NCI-H460 (cell line): ENCODE measurements at places on chromosomes 7 and 10.

DNA sequence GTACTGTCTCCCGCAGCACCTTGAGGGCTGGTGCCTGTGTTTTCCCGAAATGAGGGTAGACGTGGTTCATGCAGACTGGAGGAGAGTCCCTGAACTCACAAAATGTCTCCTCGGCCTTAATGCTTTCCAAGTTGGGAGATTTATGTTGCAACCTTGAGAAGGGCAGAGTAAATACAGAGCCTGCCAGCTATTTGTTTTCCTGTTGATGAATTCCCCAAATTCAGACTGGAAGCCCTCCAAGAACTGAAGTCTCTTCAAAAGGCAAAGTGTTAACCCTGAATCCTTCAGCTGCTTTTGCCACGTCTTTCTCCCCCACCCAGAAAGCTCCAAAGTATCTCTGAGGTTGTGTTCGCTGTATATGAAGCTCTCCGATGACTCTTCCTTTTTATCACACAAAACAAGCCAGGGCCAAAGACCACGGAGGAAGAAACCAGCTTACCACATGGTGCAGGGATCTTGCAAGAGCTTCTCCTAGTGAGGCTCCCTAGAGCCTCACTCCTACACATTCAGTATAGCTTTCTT is 254.7 kb upstream of the NFE2L3 start:
- DNase-seq, result no peak

DNA sequence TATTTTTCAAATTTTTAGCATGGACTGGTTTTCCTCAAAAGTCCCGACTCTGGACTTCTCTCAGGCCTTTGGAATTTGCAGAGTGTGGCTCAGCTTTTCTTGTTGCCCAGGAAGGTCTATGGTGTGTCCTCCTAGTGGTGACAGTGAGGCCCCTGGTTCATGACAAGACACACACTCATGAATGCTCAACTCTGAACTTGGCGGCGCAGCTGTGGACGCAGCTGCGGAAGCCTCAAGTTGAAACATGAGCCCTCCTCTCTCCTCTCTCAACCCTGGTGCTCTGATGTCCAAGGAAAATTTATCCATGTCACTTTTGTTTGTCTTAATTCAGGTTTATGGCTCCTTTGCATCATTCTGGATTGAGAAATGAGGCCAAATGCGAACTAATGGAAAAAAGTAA is 183.9 kb downstream of the HECW1 start:
- no peak for DNase-seq

DNA sequence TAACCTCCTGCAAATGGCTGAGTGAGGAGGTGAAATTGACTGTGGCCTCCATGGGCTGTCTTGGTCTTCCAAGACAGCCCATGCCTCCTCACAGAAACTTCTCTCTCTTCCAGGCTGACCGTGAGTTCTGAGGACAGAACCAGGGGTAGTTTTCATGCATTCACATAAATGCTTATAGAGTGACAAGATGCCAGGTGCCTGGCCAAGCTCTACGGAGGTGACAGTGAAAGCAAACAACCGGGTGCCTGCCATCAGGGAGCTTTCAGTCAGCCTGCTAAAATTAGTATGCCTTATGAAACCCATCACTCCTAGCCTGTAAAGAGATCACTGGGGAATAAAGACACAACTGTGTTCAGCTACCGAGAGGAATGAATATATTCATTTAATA is 919 bp upstream of the RHOBTB1 start:
- no peak for DNase-seq

- DNase-seq, result no peak
Measured at GRCh38 chr7:36346260-36346831, 43.3 kb upstream of the ANLN start.

- DNase-seq, result no peak
Measured at GRCh38 chr7:134562136-134562535, 13.2 kb downstream of the AKR1B15 start.

DNA sequence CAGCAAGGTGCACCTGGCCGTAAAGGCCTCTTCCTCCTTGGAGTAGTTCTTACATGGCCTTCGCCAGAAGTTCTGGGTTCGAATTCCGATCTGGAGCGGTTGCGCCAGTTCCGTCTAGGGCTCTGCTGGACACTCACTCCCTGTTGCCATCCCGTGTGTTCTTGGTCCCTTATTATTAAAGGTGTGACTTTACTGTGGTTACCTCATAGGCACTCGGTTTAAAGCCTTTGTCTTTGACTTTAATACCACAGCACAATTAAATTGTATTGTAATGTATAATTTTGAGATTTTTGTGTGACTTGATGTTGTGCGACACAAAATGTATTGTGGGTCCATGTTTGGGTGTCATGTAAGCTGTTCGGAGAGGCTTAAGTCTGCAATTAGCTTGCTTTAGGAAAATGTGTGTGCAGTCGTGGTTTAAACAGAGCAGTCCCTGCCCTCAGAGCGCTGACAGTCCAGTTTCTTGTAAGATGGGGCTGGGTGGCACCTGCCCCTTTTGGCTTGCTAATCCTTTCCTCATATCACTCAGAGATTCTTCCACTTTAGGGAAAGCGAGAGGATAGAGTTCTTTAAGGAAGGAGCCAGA is 919 bp downstream of the INPP5F start:
- no peak for DNase-seq

GRCh38 chr10:124614003-124614659 is 130.0 kb downstream of the FAM53B start:
- no peak for DNase-seq

GRCh38 chr10:13969118-13969791 is 361.5 kb downstream of the FRMD4A start:
- no peak for DNase-seq

DNA sequence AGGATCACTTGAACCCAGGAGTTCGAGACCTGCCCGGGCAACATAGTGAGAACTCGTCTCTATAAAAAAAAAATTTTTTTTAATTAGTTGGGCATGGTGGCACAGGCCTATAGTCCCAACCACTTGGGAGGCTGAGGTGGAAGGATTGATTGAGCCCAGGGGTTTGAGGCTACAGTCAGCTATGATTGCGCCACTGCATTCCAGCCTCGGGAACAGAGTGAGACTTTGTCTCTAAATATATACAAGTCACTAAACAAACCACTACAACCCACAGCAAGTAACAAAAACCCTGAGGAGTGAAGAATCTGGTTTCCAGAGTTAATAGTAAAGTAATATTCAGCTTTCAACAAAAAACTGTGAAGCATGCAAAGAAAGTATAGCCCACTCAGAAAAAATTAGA is 32.7 kb upstream of the HHEX start:
- DNase-seq, result no peak

DNA sequence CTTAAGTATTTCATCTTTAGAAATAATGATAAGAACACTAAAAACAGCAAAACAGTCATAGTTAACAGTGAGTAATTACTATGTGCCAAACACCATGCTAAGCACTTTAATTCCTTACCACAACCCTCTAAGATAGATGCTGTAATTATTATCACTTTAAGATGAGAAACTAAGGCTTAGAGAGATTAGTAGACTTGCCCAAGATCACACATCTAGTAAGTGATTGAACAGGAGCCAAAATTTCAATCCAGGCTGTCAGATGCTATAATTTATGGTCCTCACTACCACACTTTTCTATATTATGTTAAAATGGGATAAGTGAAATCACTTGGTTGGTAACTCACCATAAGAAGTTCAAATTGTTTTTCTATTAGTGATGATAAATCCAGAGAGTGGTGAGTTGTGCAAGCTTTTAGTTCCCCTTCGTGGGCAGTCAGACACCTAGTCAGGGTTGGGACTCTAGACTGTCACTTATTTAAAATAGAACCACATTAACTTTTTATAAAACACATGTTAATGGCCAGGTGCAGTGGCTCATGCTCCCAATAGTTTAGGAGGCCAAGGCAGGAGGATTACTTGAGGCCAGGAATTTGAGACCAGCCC is 85.9 kb upstream of the GATA3 start:
- no peak for DNase-seq

DNA sequence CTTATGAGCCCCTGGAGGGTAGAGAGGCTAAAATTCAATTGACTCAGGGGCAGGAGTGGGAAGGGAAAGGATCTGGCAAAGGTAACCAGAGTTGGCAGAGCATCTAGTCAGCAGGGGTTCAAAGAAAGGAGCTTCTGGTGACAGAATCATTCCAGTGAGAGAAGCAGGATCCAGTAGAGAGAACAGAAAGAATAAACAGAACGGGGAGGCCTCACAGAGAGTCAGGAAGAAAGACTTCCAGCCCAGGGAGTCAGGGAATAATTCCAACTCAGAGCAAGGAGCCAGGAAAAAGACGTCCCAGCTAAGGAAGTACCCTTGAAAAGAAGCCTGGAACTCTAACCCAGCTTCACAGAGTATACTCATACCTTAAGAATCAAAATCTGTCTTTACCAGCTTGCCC is 66.6 kb upstream of the CPXM2 start:
- DNase-seq, result no peak

DNA sequence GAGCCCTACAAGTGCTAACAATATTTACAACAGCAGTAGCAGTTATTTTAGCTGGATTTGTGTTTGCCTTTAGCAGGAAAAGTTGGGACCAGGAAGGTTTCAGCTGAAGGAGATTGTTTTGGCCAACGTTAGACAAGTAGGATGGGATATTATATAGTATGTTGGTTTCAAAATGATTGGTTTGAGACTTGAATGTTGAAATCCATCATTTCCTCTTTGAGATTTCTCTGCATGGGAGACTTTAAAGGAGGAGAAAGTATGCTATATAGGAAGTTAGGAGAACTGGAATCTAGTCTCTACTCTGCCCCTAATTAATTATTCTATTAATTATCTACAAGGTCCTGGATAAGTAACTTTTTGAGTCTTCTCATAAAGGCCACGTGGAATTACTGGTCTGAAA is 263.8 kb downstream of the PTEN start:
- DNase-seq, result no peak

DNA sequence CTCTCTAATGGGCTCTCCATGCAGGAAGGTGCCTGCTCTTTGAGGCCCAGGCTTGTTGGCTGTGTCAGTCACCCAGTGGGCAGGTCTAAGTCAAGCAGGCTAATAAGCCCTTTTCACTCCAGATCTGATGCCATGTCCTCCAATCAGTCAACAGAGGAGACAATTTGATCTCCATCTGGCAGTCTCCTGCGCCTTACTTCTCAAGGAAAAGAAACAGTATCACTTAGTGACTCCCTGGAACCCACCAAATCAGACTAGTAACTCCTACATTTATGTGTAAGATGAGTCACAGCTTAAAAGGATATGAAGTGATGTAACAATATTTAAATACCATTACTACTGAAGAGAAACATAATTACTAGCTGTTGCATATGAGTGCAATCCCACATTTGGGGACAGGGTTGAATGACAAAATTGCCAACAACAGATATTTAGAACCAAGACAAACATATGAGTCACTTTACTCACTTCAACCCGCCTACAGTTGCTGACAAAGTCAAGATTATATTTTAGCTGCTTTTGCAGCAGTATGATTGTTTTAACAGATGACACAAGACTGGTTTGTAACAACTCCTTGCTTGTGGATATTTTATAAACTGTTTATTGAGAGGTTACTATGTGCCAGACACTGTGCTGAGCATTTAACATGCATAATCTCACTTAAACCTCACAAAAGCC is 72.1 kb downstream of the USP6NL start:
- DNase-seq, result no peak

- DNase-seq, result no peak
Measured at GRCh38 chr10:63886281-63887022, 365.3 kb downstream of the REEP3 start.

DNA sequence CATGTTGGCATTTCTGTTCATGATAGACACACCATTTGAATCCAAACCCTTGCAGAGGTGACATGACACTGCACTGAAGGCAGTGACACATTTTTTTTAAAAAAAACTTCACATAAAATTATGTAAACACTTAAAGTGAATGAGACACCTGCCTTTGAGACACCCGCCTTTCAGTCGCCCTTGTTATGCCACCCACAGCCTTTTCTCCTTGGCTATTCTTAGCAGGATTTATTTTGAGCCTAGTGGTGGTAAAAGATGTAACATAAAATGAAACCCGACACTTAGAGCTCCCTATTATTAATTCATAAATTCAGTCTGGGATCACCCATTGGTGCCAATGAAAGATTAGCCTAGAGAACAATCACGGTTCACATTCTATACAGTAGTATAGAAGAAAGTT is 161.3 kb downstream of the DYNC1I1 start:
- no peak for DNase-seq

DNA sequence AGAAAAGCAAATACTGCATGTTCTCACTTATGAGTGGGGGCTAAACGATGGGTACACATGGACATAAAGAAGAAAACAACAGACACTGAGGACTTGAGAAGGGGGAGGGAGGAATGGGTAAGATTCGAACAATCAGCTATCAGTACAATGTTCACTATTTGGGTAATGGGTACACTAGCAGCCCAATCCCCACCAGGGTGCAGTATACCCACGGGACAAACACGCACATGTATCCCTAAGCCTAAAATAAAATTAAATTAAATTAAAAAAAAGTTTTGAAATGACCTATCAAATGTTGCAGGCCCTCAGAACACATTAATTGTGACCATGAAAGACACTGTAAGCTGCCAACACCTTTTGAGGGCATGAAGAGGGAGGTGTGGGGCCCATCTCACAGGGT is 316.0 kb downstream of the WDR37 start:
- DNase-seq, result no peak

DNA sequence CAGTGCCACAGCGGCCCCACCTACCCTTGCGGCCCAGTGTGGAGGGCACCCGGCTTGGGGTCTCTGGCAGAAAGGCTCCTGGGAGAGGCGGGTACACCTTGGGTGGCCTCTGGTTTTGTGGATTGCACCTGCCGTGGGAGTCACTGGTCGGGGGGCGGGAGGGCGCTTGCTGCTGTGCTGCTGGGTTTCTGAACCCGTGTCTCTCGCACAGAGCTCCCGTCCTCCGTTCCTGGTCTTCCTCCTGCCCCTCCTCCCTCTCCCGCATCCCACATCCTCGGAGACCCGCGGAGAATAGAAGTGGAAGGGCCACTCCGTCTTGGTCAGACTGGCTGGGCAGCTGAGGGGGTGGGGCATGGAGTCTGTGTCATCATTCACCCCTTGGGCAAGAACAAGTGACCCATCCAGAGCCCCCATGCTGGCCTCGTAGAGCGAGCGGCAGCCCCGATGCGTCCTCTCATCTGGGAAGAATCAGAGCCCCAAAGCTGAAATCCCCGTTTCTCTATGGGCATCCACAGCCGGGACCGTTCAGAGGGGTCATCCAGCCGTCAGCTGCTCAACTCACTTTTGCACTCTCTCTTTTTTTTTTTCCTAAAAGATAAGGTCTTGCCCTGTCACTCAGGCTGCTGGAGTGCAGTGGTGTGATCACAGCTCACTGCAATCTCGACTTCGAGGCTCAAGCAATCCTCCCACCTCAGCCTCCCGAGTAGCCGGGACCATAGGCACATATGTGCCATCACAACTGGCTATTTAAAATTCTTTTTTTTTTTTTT is 4.0 kb downstream of the MAFK start:
- no peak for DNase-seq

DNA sequence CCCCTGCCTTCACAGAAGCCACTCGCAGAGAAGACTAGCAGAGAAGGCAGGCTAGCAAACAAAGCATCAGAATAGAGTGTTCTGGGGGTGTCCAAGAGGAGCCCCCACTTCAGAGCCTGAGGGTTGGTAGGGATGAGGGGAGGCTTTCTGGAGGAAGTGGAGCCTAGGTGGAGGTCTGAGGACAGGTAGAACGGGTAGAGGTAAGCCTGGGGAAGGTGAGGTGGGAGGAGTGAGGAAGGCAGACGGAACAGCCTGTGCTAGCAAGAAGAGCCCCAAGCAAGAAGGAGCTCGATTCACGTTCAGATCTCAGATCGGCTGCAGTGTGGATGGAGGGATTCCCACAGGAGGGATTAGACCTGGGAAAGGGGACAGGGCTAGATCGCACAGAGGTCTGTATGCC is 66.0 kb upstream of the DUSP5 start:
- DNase-seq, result no peak
